Lung microvascular endothelial cell (primary cell): ENCODE measurements at places on chromosomes 12 and 14.

GRCh38 chr12:9244894-9245293, 36.7 kb upstream of the PZP start:
- no peak for DNase-seq

GRCh38 chr12:58272461-58272860, 331.1 kb downstream of the ATP23 start:
- no peak for DNase-seq

- peak; percentile 81 for DNase-seq
Observed at GRCh38 chr12:96219700-96220206, 25.6 kb downstream of the ELK3 start.

DNA sequence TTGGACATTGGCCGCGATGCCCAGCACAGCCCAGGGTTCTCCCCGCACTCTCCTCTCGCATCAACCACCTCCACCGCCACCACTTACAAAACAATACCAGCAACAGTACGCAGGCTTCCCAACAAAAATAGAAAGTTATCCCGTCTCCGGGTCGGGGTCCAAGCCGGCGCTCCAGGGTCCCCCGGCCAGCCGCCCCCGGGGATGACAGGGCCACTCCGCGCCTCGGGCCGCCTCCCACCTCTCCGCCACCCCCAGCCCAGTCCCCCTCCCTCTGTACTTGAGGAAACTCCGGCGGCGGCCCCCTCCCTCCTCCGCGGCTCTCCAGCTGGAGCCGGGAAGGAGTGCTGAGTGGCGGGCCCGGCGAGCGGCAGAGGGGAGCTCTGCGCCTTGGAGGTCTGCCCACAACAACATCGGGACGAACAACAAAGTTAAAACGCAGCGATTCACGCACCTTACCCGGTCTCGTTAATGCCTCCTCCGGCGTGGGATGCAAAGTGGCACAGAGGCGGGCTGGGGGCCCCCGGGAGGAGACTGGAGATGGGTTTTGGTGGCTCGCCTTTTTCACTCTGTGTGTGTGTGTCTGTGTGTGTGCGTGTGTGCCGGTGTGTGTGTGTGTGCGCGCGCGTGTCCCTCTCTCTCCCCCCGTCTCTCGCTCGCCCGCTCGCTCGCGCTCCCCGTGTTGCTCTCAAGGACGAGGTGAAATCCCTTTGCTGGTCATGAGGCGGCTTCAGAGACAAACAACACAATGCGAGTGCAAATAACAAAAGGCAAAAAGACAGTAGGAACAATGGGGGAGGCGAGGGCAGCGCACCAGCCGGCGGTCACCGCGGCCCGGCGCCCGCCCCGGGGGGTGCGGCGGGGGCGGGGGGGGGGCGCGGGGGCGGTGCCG, 386.8 kb downstream of the BCAT1 start:
- peak; percentile 44 for DNase-seq

DNA sequence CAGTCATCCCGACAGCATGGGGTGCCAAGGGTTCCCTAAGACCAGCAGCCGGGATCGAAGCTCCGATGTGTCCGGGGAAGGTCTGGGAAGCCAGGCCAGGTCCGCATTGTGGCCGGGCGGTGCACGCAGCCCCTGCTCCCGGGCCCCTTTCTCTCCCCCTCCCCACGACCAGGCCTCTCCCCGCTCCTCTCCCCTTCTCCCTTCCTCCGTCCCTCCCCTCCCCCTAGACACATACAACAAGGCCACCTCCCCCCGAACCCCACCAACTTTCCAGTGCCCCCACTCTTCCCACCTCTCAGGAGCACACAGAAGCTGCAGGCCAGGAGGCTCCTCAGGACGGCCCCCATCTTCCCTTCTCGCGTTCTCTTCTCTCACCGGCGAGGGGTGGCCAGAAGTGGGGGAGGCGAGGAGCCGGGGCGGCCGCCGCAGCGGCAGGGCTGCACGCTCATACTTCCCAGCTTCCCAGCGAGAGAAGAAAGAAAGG, 413 bp downstream of the LRP6 start:
- DNase-seq, result no peak
